Brain pericyte (primary cell): ENCODE measurements at places on chromosomes 5 and 9.

GRCh38 chr9:3541206-3541605 lies 15.4 kb upstream of the RFX3 start:
- DNase-seq, result no peak

- no peak for DNase-seq
Measured at GRCh38 chr5:35854248-35854647, 2.4 kb upstream of the IL7R start.

DNA sequence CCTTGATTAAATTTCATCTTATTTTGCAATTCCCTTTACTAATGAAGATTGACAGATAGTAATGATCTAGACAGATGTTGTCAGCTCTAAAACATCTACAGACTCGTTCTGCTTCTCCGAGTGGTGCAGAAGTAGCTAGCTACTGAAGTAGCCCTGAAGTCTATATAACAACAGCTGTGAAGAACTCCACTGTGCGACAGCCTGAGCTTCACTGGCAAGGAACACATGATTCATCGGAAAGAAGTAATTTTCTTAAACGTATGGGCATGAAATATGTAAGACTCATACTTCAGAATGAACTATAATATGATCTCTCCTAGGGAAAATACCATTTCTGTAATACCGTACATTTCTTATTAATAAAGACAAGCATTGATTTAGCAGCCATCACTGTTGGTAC lies 96.2 kb downstream of the TRPM3 start:
- DNase-seq, result no peak

DNA sequence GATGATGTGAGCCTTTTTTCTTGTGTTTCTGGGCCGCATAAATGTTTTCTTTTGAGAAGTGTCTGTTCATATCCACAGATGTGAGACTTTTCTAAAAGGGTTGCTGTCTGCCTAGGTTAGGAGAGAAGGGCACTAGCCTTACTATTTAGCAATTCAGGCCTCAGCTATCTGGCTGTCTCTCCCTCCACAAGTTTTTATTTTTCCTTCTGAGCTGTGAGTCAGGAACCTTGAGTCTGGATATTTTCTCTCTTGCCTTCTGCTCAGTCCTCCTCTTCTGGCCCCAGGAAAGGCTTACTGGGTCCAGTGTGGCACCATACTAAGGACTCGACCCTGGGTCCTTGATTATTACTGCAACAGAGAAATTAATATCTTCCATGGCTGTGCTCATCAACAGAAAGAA lies 187.6 kb downstream of the CSNK1G3 start:
- DNase-seq, result no peak

DNA sequence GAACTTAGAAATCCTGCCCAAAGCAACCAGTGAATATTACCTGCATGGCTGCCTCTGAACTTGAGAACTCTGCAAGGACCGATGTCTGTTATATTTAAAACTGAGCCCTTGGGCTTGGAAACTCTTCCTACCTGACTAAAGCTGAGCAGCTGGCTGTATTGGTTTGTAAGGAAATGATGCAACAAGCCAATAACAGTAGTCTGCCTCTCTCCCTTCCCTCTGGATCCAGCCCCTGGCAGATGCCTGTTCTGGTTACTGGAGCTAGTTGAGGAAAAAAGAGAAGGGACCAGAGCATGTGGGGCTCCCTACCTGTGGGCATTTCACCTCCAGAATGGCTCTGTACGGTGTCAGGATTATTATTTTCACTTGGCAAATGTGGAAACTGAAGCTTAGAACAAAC lies 34.7 kb downstream of the SH3RF2 start:
- DNase-seq, result no peak

- DNase-seq, result no peak
Measured at GRCh38 chr5:178677429-178677828, 50.6 kb upstream of the CLK4 start.

- no peak for DNase-seq
Measured at GRCh38 chr5:148585988-148586387, 68.3 kb downstream of the HTR4 start.
